H54 (cell line): ENCODE measurements at places on chromosomes 12 and 14.
A peak's percentile ranks its signal among the peaks of the same experiment; 100 is the strongest.

DNA sequence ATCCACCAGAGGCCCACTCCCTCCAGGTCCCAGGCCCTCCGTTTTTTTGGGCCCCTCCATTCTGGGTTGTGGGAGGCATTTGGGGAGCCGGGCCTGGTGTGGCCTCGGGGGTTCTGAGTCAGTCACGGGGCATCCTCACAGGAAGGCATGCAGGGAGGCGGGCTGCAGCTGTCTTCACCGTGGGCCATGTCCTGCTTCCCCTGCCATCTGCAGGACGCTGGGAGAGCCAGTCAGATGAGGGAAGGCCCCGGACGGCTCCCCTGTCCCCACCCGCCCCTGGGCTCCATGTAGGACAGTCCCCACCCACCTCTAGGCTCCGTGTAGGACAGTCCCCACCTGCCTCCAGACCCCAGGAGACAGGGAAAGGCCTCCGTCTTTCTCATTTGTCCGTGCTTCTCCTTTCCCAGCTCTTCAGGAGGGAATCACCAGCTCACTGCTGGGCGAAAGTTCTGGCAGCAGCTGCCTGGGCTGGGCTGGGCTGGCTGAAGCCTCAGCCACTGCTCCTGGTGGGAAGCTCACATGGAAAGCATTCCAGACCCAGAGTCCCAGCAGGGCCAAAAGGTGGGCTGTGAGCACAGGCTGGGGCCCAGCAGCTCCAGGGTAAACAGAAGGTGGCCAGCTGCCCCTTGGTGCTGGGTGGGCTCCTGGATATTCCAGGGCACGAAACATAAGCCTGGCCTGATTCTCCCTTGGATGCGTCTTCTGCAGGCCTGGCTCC is 217.8 kb downstream of the KIF26A start:
- DNase-seq: no peak

DNA sequence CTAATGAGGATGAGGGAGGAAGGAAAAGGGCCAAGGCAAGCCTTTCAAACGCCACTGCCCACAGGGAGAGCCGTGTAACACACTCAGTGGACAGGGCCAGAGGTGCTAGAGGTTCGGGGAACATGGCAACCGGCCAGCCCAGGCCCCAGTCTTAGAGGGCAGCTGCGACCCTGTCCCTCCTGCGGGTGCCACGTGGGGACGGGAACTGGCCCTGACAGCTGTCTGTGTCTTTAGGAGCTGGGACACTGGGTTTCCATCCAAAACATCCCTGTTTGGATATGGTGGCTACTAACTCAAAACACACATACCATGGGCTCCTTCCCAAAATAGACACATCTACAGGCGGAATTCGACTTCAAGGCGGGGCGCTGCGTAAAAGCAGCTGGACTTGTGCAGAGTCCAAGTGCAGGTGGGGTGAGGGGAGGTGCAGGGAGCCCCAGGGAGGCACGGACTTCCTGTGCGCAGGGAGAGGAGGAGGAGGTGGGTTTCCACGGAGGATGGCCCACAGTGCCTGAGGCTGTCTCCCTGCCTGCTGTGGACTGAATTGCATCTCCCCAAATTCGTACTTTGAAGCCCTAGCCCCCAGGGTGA is 184.7 kb downstream of the PIWIL1 start:
- DNase-seq: no peak

GRCh38 chr14:35687335-35687939 is 121.7 kb downstream of the RALGAPA1 start:
- DNase-seq: peak; percentile 4

DNA sequence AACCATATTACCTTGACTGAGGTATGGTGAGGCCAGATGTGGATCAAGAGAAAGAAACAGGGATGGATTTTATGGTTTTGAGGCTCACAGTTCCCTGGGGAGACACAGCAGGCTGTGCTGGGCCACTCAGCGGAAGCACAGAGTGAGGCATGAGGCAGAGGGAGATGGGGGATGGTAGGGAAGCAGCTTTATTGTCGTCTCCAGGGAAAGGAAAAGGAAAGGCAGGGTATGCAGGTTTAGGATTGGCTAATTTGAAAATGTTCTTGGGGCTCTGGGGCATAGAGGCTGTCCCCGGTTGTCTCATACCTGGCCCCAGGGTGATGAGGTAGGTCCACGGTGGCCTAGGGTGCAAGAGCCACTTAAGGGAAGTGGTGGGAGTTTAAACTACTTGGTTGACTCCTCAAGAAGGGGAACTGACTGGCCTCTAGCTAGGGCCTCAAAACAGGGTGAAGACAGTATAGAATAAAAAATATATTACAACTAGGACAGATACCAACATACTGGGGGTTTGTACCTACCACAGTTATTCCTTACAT is 322.8 kb downstream of the RGS6 start:
- no peak for DNase-seq

DNA sequence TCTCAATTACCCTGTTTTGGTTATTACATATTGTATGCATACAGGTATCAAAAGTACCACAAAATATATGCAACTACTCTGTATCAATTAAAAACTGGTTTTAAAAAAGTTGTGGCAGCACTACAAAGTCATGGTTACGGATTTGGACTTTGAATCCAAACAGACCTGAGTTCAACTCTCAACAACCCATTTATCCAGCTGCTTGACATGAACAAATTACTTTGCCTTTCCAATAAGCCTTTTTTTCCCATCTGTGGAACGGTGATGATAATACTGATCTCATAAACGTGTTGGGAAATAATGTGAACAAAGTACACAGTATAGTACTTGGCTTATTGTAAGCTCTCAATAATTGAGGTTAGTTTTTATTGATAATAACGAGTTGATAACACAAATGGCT is 85.0 kb downstream of the MNAT1 start:
- DNase-seq: no peak

DNA sequence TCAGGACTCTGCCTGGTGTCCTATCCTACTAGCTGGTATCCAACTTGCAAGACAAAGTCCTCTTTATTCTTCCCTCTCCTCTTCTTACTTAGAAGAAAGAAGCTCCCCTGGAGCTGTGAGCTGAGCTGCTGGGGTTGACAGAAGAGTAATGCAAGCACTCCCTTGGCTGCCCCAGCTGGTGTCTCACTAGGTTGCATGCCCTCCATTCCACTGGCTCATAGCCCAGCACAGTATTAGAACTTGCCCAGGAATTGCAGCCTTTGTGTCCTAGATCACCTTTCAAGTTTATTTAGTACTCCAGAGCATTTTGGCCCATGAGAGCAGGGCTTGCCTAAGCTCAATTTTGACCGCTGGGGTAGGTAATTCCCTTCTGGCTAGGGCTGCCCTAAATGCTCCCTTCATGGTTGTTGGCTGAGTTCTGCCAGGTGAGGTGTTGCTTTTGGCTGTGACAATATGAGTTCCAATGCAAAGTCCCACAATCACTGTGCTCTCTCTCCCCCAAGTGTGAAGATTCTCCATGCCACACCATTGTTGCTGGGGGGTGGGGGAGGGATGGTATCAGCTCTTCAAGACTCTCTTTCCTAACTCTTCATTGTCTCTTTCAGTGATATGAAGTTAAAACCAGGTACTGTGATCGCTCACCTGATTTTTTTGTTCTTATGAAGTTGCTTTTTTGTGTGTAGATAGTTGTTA is 317.4 kb upstream of the DDHD1 start:
- no peak for DNase-seq

DNA sequence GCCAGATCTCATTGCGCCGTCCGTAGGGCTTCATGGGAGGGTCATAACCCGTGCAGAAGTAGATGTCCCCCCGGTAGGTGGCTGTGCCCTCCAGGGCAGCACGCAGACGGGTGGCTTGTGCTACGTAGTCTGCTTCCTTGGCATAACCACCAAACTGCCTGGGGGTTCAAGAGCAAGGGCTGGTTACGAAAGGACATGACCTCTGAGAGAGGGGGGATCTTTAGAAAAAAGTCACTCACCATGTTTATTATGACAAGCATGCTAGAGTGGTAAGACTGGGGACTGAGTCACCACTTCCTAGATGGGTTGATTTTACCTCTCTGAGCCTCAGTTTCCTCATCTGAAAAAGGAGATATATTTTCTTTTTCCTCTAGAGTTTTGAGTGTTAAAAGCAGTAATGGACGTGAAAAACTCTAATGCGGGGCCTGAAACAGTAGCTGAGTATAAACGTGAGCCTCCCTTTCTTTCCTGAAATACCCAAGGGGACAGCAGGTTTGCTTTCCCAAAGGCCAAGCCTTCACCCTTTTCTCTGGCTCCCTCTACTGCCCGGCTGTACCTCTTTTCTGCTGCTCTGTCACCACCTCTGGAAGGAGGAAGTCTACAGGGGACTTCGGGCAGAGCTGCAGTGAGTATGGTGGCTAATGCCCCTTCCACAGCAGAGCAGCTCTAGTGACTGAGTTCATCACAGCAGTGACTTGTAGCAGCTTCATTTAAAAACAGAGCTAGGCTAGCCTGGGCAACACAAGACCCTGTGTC is 23.5 kb upstream of the GPRC5D start:
- peak; percentile 19 for DNase-seq

DNA sequence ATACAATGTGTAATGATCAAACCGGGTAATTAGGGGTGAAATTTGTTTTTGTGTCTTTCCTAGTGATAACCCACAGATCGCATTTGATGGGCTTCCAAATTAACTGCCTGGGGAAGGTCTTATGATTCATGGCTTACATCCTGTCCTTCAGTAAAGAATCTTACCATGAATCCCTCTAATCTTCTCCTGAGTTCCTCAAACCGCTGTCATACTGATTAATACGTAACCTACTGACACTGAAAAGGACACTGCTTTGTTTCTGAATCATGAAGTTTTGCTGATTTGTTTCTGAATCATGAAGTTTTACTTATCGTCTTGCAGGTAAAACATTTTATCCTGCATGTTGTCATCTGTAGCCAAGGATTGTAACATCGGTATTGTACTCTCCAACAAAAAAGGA is 52.0 kb upstream of the CRY1 start:
- no peak for DNase-seq

GRCh38 chr14:92105893-92106142 is 564 bp downstream of the ATXN3 start:
- DNase-seq: no peak

- DNase-seq: no peak
Measured at GRCh38 chr12:113332688-113333417, 2.1 kb downstream of the SLC8B1 start.

DNA sequence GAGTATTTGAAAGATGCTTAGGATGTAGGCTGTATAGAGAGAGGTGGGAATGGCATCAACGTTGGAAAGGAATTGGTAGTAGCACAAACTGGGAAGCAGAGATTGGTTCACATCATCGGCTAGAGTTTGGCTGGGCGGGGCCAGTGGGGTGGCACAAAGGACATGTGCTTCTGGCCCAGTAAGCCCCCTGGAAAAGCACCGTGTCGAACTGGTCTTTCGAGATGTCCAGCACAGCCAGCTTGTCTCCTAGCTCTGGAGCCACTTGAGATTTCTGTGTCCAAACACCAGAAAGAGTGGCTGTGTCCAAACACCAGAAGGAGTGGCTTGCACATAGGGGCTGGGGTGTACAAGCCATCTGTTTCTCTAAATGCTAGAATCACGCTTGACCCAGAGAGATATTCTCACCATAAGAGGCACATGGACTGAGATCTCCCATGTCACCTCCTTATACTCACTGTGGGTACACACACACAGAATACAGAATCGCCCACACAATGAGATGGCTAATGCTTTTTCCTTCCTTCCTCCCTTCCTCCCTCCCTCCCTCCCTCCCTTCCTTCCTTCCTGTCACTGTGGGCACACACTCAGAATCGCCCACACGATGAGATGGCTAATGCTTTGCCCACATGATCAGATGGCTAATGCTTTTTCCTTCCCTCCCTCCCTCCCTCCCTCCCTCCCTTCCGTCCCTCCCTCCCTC is 41.8 kb upstream of the KCNK13 start:
- DNase-seq: no peak

DNA sequence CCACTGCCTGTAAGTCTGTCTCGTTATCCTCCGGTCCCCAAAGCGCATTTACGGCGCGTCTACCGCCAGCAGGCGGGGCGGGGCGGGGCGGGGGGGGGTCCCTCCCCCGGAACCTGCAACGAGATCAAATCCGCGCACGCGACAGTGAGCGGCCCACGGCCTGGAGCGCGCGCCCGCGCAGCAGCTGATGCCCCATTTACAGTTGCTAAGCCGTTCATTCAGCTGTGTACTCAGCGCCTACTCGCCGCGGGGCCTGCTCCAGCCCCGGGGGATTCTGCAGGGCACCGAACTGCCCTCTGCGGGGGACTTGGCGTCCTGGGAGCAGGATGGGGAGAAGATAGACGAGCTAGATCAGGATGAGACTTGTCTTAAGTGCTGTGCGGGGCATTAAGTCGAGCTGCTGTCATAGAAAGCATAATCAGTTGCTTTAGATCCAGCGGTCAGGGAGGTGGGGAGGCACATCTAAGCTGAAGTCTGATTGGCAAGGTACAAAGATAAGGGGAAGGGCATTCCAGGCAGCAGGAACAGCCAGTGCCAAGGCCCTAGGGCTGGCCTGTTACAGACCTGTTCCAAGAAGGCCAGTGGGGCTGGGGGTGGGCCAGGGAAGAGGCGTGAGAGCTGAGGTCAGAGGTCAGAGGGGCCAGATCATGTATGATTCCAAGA is 1.4 kb upstream of the CCDC85C start:
- DNase-seq: peak; percentile 85

DNA sequence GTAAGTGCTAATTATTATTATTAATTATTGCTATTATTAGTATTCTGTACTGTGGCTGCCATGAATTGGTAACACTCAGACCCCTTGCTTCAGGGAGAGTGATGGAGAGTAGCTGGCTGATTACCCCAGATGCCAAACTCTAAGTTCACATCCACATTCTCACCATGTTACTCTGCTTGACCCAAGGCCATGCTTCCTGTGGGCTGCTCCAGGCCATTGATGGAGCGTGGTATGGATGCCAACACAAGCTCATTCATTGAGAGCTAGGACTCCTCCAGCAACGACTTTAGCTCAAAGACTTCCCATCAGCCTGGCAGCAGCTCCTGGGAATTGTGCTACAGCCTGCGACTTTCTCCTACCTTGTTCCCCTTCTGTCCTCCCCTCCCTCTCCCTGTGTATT is 233.4 kb downstream of the MSRB3 start:
- no peak for DNase-seq

GRCh38 chr14:69928111-69928523 is 48.9 kb downstream of the SMOC1 start:
- peak; percentile 13 for DNase-seq

DNA sequence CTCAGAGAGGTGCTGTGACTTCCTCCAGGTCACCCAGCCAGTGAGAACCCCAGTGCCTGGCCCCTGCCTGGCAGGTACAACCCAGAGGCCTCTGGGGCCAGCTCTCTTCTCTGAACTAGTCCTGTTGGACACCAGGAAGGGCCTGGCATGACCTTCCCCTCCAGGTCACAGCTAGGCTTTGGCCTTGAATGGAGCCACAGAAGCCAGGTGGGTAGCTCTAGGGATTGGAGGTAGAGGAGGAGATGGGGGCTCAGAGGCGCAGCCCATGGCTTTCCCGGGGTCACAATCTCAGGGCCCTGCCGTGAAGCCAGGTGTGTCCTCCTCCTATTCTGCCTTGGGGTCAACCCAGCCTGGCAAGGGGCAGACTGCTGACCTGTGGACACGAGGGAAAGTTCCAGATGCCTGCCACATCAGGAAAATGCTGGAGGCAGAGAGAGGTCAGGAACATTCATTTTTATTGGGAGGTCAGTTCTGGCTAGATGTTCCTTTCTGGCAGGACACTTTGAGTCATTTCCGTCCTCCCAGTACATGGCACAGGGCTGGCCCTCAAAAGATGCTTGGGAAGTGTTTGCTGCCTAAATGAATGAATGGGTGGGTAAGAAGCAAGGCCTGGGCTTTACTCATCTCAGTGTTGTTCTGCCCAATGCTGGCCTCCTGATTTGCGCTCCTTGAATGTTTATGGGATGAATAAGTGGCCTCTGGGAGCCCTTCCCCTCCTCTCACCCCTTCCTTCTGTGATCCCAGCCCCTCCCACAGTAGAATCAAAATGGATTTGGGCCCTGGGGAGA is 25.4 kb downstream of the FAM222A start:
- peak; percentile 92 for DNase-seq
